CD4-positive, alpha-beta T cell treated with Interleukin-4 for 4 hours (primary cell): ENCODE measurements at places on chromosomes 1 and 21.

GRCh38 chr1:66336641-66336990, 197.3 kb upstream of the SGIP1 start:
- DNase-seq = no peak

GRCh38 chr1:111582644-111583618, 36.7 kb upstream of the RAP1A start:
- no peak for DNase-seq

DNA sequence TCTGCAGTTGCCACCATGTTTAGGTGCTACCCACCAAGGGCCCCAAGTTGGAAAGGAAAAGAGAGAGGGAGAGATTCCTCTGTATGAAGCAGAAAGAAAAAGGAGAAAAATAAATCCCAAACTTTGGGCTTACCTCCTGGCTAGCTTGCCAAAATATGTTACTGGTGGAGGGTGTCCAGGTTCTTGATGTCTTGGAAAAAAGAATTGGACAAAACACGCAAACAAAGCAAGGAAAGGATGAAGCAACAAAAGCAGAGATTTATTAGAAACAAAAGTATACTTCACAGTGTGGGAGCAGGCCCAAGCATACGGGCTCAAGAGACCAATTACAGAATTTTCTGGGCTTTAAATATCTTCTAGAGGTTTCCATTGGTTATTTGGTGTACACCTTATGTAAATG, 204.5 kb upstream of the LRRC7 start:
- DNase-seq = no peak

DNA sequence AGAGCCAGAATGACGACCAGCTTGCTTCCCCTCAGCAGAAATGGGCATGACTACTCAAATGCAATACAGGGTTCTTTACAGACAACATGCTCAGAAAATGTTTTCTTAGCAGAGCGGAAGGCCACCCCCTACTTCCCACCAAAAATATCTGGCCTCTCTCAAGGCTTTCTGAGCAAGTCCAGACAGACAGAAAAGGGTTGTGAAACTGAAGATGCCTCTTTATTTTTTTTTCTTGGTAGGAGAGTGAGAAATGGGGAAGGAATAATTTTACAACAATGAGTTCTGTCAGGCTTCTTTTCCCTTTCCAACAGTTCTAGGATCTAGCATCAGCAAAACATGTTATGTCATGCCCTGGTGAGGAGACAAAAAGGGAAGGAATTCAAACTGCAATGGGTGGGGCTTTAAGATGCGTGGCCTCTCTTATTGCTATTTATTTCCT, 172.0 kb upstream of the CAMK1G start:
- peak; percentile 1 for DNase-seq

- DNase-seq = no peak
Observed at GRCh38 chr1:35044431-35044830, 12.7 kb upstream of the ZMYM6 start.

DNA sequence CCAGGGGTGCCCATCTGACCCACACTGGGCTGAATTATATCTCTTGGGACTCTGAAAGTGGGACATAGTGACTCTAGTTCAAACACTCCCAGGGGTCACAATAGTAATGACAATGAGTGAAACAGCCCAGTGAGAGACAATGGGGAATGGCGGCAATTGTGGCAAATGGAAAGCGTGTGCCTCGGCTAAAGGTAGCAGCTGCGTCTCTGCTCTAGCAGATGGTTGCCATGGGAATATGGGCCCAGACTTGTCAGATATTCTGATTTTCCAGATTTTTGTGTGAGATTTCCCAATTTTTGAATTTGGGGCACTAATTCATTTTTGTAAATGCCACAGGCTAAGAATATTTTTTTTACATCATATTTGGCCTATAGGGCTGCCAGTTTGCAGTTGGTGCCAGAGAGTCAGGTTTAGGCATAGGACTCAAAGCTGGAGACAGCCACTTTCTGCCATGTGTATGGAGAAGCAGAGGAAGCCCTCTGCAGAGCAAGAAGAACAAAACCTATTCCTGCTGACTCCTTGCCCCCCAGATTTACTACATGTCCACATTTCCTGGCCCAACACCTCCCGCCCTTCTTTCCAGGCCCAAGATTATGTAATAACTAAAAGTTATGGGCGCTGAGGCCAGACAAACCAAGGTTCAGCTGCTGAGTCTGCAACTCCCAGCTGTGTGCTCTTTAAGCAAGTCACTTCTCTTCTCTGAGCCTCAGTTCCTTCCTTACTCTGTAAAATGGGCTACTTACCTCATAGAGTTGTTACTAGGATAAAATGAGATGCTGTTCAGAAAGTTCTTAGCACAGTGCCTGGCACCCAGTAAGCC, 21.6 kb upstream of the PTP4A2 start:
- no peak for DNase-seq

DNA sequence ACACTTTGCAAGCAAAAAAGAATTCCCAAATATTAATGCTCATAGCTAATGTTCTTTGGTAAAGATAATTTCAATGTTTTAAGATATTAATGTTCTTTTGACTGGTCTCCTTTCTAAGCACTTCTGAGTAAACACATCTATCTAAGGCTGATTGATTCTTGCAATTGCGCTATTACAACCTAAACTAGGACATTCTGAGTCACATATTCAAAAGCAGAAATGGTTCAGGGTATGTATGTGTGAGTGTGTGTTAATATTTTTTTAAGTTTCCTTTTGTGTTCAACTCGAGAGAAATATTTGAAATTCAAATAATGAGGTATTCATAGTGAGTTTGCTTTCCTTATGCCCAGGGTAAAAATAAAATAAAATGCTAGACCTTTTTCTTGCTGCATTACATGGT, 203.6 kb upstream of the GRIK3 start:
- no peak for DNase-seq

- peak; percentile 86 for DNase-seq
Observed at GRCh38 chr1:224182057-224182865, 779 bp upstream of the DEGS1 start.
